ENCODE measurements at places on chromosomes 13 and 19.

DNA sequence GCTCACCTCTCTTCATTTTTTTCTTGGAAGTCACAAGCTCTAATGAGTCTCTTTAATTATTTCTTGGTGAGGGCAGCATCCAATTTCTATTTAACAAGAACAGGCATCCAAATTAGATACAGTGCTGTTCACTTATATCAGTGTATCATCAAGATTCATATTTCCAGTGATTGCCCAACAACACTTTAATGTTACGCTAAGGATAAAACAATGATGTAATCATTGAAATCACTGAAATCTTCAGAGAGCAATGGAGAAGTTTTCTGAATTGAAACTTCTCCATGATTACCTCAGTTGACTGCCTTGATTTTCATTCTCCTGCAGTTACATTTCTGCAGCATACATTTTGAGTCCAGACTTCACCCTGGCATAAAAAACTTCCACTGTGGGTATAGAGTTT, 17.1 kb upstream of the LRCH1 start:
- DNase-seq: no peak

- peak; percentile 79 for DNase-seq
These were observed 505 bp downstream of the PAF1 start for GRCh38 chr19:39390451-39390750.

DNA sequence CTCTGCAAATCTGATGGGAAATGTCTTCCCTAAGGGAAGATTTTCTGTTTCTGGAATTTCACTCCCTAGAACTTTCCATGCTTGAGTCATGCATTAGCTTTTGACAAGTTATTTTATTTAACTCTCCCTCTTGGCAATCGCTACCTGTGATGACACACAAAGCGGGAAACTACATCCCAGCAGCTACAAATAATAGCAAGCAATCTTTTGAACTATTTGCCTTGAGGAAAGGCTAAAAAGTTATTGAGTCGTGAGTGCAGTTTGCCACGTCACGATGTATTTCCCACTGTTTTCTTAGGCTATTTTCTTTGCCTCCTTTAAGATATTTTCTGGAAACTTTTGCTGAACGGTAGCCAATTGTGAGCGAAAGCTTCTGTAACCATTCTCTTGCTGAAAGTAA, 353.3 kb upstream of the HTR2A start:
- DNase-seq: no peak

GRCh38 chr19:51002542-51003311, 1.3 kb upstream of the KLK8 start:
- DNase-seq: no peak

DNA sequence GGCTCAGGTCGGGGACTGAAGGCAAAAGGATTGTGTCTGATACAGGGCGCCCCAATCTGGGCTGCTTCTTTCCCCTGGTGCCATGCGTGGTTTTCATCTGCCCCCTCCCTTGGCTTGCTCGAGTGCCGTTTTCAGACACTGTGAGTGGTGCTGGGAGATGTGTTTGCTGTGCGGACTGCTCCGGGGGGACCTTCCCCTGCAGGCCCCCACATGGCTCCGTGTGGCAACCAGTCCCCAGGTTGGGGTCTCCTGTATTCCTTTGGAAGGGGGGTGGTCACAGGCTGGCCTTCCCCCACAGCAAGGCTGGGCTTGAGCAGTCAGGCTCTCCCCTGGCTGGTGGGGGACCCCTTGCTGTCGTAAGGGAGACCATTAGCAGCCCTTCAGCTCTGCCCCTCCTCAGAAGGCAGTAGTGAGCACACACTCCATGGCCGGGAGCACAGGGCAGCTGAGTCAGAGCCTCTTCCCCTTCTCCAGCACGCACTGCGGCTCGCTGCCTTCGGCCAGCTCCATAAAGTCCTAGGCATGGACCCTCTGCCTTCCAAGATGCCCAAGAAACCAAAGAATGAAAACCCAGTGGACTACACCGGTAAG, 20.6 kb upstream of the QTRT1 start:
- DNase-seq: no peak

- DNase-seq: no peak
These were observed 1007.2 kb downstream of the PCDH9 start for GRCh38 chr13:66222926-66223325.

GRCh38 chr19:20320191-20320590, 153.2 kb downstream of the ZNF486 start:
- DNase-seq: no peak

DNA sequence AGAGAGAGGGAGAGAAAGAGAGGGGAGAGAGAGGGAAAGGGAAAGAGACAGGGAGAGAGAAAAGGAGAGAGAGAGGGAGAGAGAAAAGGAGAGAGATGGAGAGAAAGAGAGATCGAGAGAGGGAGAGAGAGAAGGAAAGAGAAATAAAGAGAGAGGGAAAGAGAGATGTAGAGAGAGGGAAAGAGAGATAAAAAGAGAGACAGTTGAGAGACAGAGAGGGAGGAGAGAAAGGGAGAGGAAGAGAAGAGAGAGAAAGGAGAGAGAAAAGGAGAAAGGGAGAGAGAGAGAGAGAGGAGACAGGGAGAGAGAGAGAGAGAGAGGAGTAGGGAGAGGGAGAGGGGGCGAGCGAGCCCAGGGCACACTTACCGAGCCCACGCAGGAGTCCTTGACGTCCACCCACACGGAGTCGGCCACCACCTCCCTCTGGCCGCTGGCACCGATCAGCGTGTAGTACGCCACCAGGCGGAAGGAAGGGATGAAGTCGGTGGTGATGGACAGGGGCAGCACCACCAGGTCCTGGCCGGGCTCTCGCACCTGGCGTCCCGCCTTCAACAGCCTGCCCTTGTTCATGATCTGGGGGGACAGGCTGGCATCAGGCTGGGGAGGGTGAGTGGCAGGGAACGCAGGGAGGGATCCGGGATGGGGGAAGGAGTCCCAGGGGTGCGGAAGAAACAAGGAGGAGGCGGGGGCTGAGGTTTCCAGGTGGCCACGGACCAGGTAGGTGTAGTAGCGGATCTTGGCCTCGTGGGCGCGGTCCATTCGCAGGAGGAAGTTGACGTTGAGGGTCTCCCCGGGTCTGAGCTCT, 10.0 kb downstream of the C3 start:
- no peak for DNase-seq

DNA sequence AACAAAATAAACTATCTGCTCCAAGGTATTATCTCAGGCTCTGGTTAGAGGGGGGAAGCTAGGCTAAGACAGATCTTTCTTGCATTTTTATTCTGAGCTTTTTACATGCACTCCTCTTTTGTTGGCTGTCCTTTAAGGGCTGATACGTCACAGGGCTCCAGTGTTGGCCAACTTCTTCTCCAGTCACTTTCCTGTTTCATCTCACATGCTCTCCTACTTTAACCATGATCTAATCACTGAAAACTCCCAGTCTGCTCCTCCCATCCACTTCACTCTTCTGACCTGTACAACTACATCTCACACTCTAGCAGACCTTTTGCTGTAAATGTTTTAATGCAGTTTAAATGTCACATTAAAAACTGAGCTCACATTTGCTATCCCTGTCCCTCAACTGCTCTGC, 510.0 kb upstream of the KLF12 start:
- no peak for DNase-seq

DNA sequence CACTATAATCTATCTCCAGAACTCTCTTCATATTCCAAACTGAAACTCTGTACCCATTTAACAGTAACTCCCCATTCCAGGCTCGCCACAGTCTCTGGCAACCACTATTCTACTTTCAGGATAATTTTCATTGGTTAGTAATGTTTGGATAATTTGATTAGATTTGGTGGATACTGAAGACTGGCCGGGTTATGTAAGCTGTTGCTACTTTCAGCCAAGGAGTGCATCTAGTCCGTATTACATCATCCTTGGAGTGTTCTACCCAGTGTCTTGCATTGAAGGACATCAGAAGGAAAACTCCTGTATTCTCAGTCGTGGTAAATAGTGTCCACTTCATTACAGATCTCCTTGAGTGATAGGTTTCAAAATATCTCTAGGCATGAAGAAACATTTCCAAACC, 60.5 kb downstream of the PCCA start:
- no peak for DNase-seq

GRCh38 chr19:29566496-29567054, 39.5 kb upstream of the POP4 start:
- DNase-seq: no peak

GRCh38 chr19:35272122-35272719, 3.5 kb downstream of the USF2 start:
- no peak for DNase-seq

DNA sequence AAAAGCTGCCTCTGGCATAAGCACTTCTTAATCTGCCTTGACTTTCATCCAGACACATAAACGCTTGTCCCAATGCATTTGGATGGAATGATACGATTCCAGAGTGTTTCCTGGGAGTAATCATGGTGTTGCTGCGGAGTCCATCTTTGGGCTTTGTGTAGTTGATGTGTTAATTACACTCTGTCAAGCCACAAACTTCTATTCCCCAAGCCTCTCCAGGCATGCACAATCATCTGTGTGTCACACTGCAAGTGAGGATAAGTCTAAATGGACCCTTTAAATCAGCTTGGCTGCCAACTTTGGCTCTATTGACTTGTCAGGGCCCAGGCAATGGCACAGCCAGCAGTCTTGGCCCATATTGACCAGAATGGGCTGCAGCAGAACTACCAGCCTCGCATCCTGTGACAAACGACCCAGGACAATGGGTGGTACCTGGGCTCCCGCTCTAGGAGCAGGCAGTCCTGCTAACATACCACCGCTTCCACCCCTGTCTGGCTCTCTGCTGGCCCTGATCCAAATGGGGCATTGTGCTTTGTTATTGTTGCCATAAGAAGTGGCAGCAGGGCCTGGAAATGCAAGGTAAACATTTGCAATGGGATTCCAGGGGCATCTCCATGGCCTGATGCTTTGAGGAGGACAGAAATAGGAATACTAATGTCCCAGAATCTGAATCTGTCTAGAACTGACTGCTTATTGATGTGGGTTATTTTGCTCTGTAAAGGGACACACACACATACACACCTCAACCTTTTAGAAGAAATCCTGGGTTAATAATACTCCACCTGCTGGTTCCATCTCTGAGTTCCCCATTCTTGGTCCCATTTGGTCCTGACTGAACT, 127.2 kb downstream of the DNAJC15 start:
- no peak for DNase-seq

DNA sequence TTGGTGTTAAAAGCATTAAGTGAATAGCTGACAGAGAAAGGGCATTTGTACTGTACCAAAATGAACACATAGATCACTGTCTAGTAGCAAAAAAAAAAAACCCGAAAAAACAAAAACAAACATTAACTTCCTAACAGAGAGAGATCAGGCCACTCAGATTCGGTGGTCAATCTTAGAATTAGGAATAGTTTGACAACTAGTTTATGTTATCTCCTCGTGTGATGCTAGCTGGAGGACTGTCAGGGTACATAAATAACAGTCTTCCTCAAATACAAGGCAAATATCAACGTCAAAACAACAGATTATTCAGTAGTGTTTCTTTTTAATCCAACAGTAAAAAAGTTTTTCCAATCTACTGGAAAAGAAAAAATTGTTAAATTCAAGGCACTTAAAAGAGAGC, 1.7 kb downstream of the ZMYM5 start:
- DNase-seq: no peak

- DNase-seq: no peak
These were observed 10.2 kb downstream of the RSPH6A start for GRCh38 chr19:45804959-45805230.

DNA sequence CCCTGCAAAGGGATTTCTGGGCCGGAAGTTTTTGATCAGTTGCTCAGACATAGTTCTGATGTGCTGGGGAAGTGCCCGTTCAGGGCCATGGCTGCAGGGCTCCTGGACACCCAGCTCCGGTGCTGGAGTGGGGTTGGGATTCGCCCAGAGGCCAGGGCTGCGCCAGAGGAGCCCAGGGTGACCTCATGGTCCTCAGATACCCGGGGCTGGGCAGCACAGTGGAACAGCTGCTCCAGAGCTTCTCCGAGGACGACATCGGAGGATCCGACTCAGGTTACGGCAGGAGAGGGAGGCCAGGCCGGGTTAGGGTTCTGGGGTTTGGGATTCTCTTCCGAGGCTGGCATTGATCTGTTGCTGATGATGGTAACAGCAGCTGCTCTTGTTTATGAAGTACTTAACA, 20.9 kb downstream of the CARM1 start:
- DNase-seq: no peak

GRCh38 chr13:63044589-63045313, 1629.1 kb upstream of the PCDH20 start:
- DNase-seq: no peak

- no peak for DNase-seq
These were observed 8.1 kb downstream of the TMEM147 start for GRCh38 chr19:35553385-35554000.

GRCh38 chr13:58087566-58087965, 456.0 kb downstream of the PCDH17 start:
- no peak for DNase-seq

GRCh38 chr19:35436477-35437405, 11.3 kb upstream of the FFAR2 start:
- DNase-seq: no peak

- DNase-seq: no peak
These were observed 18.7 kb downstream of the CACNG7 start for GRCh38 chr19:53927739-53928138.

DNA sequence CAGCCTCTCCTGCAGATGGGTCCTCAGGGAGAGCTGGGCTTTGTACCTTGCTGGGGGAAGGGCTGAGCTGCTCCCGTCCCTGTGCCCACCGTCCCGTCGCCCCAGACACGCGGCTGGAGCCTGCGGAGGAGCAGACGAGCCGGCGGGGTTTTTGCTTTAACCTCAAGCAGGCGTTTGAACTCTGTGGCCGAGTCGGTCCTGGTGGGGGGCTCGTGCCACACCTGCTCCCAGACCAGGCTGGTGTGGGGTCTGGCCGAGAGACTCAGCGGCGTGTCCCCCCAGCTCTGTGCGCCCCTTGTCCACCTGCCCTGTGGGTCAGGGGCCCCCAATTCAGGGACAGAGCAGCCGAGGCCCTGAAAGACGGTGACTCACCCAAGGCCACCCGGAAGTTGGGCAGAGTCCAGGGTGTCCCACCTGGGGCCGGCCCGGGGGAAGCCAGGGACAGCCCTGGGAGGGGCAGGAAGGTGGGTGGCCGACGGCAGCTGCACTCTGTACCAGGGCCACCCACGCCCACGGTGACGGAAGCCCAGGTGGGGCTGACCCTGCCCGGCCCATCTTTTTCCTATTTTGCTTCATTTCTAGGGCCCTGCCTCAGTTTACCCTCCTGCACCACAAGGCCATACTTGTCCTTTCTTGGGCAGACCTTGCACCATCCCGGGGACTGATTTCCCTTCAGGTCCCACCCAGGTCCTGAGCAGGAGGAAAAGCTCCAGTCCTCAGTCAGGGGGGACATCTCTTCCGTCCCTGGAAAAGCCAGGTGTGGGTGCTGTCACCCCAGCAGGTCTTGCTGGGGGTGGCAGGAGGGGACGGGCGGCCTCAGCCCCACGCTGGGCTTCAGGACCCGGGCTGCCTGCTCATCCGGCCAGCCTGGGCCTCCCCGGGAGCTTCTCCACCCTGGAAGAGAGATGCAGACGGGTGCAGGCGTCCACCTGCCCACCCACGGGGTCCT, 5.3 kb downstream of the EFNA2 start:
- DNase-seq: no peak

GRCh38 chr19:31313291-31314030, 35.8 kb downstream of the TSHZ3 start:
- no peak for DNase-seq

Data from activated T-cell treated with anti-CD3 and anti-CD28 coated beads for 4 hours (primary cell).